Inflammatory macrophage (primary cell): ENCODE measurements at places on chromosomes 1 and 21.

GRCh38 chr1:1259951-1260600, 13.6 kb upstream of the C1QTNF12 start:
- peak; percentile 25 for DNase-seq

DNA sequence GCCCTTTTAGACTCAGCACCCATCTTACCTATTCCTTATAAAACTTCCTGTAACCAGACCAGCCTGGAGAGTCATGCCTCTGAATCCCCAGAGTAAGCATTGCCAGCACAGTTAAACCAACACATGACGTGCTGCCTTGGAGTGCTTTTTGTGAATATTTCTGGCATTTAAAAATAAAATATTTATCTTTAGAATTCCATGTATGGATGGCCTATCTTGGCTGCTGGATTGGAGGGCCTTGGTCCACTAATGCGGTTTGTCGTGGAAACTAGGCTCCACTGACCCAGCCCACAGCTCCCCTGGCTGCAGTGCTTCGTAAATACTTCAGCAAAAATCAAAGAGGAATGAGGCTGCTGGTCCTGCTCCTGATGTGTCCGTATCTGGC, 17.5 kb downstream of the MTARC1 start:
- no peak for DNase-seq

GRCh38 chr1:10793129-10793651, 3.3 kb downstream of the CASZ1 start:
- no peak for DNase-seq

DNA sequence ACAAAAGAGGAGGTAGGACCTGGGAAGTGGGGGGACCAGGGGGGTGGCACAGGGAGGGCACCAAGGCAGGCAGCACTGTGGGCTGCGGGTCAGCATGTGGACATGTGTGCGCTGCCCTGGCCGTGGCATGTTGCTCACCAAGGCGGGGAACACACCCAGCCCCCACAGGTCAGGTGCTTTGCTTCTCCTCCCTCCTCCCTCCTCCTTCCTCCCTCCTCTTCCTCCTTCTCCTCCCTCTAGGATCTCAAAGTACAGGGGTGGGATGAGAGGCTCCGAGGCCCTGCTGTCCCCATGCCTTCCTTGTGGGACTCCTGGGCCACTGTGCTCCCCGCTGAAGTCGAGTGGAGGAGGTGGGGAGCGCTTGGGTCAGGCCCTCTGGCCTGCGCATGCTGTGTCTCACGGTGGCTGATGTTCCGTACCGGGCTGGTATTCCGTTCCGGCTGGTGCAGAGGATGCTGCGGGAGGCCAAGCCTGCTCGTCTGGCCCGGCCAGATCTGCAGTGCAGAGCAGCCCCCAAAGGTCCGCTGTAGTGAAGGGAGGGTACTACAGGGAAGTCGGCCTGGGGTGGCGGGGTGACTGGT, 26.6 kb downstream of the SPSB1 start:
- peak; percentile 46 for DNase-seq

GRCh38 chr1:23779826-23780371, 1.7 kb downstream of the PITHD1 start:
- no peak for DNase-seq

DNA sequence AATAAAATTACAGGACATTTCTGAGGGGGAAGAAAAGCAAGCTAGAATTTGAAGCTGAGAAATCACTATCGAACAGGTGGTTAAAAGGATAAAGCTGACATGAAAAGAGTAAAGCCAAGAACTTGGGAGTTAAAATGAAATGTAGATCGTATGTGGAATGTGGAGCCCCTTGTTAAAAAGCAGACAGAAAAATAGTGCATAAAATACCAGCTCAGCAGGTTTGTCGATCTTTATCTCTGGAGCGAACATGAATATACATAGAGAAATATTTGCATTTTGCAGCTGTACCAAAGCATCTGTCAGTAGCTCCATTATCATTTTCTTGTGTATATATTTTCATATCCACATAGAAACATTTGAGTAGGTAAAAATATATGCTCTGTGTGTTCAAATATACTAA, 73.6 kb upstream of the CDC42BPA start:
- DNase-seq, result no peak

DNA sequence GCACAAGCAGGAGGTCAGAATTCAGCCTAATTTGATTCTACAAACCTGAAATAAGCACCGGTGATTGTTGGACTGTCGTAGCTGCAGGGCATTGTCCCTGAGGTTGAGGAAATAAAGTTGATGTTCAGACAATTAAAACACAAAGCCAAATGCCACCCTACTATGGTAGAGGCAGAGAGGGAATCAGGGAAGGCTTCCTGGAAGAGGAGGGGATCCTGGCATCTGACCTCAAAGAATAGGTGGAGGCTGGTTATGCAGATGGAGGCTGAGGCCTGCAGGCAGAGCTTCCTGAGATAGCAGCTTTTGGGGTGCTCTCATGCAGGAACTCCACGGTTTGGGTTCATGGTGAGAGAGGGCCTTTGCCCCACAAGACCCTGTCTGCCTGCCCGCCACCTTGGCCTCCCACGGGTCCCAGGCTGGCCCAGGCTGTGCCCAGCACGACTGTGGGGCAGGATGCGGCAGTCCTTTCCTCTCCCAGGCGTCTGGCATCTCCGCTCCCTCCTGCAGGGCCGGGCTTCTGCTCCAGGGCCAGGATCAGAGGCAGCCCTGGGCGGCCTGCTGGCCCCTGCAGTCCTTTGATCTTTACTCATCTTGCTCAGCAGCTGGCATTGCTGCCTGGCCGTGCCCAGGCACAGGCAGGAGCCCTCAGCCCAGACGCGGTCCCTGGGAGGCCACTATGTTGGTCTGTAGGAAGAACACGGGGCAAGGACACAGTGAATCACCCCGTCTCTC, 134.1 kb upstream of the VAMP3 start:
- DNase-seq, result no peak

- peak; percentile 49 for DNase-seq
These were observed 12.1 kb upstream of the DIPK1A start for GRCh38 chr1:92973203-92973897.

DNA sequence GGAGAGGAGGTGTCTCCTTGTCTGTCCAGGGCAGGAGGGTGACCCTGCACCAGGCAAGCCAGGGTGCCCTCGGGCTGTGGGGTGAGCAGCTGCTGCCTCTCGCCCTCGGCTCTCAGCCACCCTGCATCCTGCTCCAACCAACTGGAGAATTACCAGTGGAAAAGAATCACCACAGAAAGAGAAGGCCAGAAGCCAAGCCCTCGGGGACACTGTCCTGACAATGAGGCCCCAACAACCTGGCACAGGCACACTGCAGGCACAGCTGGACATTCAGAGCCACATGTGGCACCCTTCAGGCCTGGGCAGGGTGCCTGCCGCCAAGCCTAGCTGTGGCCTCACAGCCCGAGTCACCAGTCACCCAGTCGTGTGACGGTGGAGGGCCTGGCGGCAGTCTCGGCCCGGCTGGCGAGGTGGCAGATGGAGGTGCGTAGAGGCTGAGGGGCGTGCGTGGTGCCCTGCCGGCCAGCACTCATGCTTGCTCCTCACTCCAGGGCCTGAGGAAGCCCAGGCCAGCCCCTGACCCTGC, 12.0 kb downstream of the MEGF6 start:
- no peak for DNase-seq

DNA sequence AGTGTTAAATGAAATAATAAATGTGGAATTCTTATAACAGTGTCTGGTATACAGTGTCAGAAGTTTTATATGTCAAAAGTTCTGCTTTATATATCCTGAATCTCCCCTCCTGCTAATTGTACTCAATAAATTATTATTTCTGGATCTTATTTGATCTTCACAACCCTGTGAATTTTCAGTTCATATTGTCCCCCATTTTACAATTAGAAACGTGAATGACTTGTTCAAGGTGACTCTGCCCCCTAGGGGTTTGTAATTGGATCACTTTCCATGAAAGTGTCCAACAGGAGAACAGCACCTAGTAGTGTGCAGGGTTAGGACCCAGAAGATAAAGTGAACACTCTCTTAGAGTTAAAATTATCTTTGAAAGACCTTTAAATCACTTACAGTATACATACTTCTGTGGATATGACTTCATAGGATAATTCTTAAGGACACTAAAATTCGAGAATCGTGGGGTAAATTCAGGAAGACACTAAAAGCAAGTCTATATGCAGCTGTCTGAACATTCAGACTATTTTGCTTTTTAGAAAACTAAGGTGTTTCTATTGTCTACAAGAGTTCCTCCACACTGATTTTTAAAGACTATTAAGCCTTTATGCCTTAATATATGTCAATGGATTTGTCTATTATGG, 4.5 kb upstream of the DDR2 start:
- peak; percentile 12 for DNase-seq

DNA sequence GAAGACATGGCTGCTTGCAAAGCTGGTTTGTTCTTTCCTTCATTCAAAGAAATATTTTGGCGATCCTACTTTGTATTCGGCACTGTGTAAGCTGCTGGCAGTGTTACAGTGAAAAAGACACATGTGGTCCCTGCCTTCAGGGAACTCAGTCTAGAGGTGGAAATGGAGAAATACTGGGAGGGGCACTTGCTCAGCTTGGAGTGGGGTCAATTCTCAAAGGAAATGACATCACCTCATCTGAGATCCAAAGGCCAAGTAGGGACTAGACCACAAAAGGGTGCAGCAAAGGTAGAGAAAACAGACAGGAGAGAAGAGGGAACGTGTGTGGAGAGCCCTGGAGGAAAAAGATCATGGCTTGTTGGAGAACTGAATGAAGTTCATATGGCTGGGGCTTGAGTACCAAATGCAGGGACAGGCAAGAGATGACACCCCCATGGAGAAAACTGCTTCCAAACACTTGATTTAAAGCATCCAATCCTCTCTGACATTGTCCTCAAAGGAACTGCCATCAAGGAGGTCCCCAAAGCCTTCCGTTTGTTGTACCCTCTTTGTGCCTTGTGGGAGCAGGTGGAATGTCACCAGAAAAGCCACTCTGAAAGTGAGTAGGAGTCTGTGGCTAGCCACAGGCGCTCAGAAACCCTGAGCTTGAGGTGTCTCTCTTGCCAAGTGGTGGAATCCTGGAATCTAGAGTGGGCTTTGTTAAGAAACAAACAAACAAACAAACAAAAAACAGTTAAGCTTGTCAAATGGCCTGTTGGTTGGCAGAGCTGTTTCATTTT, 48.3 kb upstream of the TDRD10 start:
- peak; percentile 74 for DNase-seq

DNA sequence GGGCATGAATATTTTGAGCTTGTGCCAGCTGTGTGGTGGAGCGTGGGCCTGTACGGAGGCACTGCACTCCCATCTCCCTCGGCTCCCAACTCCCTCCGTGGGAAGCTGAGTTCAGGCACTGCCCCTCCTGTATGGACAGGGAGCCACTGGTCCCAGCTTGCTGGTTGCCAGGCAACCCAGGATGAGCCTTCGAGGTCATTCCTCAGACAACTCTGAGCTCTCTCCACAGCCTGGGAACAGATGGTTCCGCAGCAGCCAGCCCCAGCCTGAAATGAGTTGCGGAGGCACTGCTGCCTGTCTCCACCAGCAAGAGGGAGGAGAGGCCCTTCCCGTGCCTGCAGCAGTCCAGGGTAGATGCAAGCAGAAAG, 58.4 kb upstream of the TENT5B start:
- DNase-seq, result no peak

DNA sequence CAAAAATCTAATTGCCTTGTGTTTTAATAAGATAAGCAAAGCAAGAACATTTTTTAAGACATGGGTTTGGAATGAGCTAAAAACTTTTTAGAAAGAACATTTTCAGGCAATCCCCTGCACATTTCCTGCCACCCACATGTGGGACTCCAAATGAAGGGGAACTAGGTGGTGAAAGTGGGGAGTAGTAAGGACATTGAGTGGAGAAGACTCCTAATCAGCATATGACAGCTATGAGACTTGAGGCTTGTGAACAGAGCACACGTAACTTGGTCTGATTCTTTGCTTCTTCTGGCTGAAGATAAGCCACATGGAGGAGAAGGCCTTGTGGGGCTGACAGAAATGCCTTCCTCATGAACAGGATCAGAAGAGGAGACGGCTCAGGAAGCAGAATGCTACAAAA, 50.3 kb downstream of the FCER1A start:
- DNase-seq, result peak; percentile 22

DNA sequence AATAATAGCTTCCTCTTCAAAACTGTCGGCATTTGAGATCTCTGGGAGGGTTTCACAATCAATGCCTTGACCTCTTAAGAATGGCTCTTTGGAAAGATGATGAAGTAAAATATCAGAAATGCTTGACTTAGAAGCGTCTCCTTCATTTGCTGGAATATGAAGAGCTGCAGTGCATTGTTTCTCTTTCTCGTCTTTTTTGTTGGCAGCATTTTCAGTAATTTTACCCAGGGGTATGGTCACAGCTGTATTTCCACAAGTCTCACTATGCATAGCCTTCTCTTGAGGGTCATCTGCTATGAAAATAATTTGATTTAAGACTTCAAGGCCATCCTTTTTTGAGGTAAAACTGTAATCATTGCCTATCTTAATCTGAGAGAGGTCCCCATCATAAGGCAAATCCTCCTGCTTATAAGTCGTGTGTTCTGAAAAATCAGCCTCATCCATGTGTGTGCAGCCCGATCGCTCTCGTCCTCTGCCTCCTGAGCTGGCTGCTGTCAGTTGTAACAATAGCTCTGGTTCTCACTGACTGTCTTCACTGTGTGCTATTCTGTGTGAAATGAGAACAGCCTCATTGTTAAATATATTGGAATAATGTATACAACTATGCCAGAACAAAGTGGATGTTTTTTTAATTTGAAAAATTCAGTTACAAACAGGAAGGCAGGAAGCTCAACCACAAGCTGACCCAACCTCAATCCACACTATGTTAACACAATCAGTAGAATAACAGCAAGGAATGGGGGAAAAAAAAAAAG, 4.5 kb downstream of the AKNAD1 start:
- DNase-seq, result peak; percentile 58

DNA sequence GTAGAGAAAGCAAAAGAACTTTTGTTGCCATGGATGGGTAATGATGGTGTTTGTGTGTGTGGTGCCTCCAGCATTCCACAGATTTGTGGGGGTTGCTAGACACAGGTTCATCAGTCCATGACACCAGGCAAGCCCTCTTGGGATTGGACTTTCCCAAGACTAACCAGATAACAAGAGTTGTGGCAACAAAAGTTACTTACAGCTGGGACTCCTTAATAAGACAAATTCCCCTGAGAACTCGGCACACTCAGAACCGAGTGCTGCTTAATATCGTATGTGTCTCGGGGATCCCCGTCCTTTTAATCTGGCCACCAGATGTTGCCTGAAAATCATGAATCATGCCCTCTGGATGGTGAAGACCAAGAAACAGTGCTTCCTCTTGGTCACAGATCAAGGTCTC, 193.3 kb downstream of the AJAP1 start:
- DNase-seq, result no peak
